ENCODE measurements at places on chromosomes 16 and 17.

GRCh38 chr17:28334171-28334570 is 1.1 kb downstream of the IFT20 start:
- no peak for DNase-seq

DNA sequence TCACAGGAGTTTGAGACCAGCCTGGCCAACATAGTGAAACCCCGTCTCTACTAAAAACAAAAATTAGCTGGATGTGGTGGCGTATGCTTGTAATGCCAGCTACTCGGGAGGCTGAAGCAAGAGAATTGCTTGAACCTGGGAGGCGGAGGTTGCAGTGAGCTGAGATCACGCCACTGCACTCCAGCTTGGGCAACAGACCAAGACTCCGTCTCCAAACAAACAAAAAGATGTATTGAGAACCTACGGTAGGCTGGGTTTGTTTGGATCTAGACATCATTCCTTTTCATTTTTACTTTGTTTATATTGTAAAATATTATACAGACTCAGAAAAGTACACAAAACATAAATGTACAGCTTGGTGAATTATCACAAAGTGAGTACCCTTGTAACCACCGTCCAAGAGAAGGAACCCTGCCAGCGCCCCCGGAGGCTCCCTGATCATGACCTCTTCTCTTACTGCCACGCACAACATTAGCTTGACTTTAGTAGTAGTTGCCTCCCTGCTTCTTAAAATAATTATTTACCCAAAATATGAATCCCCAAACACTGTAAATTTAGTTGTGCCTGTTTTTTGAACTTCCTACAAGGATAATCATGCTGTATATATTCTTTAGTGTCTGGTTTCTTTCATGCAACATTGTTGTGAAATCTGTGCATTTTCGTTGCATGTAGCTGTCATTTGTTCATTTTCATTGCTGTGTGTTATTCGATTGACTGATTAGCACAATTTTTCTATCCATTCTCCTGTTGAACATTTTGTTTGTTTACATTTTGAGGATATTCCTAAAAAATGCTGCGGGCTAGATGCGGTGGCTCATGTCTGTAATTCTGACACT is 56.5 kb downstream of the KSR1 start:
- DNase-seq, result no peak

- DNase-seq, result no peak
Measured at GRCh38 chr16:15440852-15441251, 6.5 kb downstream of the BMERB1 start.

GRCh38 chr17:66670206-66670605 is 164.7 kb upstream of the CACNG5 start:
- DNase-seq, result no peak

DNA sequence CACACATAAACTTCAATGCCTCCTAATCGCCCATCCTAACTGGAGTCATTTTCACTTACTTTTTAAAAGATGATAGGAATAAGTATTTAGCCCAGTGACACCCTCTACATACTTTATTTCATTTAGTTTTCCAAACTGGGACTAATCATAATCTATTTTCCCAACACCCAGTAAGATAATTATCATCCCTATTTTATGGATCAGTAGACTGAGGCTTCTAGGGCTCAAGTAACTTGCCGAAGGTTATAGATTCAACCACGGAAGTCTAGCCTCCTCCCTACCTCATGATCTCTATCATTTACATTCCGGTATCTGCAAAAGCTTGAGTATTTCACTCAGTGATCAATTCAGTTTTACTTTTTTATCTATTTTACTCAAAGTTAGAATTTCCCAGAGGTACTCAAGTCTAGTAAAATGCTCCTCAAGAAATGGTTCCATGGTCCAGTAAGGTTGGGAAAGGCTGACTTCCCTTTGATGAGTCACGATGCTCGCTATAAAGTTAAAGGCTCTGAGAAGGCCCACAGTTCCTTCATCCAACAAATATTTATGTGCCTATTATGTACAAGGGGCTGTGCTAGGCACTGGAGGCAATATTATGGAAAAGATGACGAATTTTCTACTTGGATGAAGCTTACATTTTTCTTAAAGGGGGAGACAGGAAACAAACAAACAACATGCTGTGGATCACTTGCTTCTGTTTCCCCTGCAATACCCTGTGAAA is 75.1 kb downstream of the TOX3 start:
- DNase-seq, result no peak

DNA sequence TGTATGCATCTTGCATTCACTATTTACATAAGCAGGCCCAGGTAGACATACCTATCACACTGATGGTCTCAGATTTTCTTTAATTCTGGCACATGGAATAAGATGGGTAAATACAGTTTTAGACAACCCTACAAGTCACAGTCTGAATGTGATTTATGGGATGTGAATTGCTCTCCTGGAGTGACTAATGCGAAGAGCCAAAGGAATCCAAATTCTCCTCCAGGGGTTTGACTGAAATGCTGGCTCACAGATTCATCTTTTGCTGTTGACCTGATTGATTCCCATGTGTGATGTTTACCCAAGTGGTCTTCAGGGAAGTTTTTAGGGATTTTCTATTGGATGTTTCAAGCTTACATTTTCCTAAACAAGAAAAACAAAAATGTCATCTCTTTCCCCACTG is 277.9 kb upstream of the MON1B start:
- DNase-seq, result no peak

DNA sequence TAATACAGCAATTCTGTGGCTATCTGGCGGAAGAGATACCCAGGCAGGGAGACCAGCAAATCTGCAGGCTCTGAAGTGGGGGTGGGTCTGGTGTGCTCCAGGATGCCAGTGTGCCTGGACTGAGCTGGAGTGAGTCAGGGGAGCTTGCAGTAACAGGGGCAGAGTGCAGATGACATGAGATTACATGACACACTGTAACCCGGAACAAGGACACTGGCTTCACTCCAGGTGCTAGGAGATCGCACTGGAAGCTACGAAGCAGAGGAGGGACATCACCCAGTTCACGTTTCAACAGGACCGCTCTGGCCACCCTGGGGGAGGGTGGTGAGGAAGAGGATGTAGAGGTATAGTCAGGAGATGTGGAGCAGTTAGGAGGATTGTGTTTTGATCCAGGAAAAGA is 475.6 kb downstream of the CDH13 start:
- DNase-seq, result no peak

GRCh38 chr16:57343221-57343620 is 15.4 kb upstream of the CCL22 start:
- no peak for DNase-seq

DNA sequence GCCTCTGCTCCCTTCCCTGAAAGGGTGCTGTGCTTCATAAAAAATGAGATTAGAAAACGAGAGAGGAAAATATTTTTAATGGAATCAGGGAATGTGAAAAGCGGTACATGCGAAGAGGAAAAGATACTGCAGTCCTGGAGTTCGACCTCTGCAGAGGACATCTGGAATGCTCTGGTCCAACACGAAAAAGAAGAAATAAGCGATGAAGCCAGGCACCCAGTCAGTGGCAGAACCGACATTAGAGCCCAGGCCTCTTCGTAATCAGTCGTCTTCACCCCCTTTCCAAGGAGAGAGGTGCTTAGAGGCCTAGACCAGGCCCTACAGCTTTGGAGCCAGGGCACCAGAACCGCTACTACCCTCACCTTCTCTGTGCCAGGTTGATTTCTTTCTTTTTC is 459 bp upstream of the MARCHF10 start:
- no peak for DNase-seq

GRCh38 chr16:82062645-82063058 is 27.6 kb downstream of the HSD17B2 start:
- no peak for DNase-seq

GRCh38 chr16:64736857-64737256 is 385.0 kb downstream of the CDH11 start:
- no peak for DNase-seq

DNA sequence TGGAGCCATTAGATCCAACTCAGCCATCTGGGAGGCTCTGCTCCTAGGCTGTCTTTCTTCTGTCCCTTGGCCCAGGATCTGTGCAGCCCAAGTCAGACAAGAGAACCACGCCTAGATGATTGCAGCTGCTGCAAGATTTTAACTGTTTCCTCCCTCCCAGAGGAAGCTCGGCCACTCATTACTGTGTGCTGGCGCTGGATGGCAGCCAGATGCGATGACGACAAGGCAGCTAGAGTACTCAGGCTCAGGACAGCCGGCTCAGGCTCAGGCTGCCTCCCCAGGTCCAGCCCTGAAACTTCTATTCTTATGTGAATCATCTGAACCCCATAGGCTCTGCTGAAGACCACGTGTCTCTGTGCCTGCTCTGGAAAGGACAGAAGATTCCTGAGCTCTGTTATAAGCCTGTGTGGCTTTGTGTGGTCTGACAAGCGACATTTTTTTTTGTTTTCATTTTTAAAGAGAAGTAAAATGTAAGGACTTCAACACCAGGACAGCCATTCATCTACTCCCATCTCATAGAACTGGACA is 32.1 kb upstream of the FBXW10B start:
- peak; percentile 66 for DNase-seq

GRCh38 chr17:38751144-38751807 is 1.3 kb upstream of the PSMB3 start:
- DNase-seq, result no peak

- DNase-seq, result no peak
Measured at GRCh38 chr17:65533852-65534457, 27.5 kb downstream of the AXIN2 start.

DNA sequence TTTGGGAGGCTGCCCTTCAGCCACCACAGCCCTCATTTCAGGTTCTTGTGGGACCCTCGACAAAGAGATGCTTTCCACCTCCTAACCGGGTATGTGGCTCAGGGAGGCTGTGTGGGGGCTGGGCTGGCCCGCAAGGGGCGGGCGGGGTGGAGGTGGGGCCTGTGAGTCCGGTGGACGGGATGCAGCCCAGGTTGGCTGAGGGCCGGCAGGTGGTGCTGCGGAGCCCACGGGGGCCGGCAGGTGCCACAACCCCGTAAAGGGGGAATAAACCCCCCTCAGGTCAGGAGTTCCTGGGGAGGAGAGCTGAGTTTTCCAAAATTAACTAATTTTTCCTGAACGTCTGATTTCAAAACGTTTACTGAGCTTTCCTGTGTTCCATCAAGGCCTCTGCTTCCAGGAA is 4.9 kb upstream of the CIAO3 start:
- no peak for DNase-seq

- peak; percentile 19 for DNase-seq
Measured at GRCh38 chr16:526181-527014, 1.1 kb upstream of the CAPN15 start.

DNA sequence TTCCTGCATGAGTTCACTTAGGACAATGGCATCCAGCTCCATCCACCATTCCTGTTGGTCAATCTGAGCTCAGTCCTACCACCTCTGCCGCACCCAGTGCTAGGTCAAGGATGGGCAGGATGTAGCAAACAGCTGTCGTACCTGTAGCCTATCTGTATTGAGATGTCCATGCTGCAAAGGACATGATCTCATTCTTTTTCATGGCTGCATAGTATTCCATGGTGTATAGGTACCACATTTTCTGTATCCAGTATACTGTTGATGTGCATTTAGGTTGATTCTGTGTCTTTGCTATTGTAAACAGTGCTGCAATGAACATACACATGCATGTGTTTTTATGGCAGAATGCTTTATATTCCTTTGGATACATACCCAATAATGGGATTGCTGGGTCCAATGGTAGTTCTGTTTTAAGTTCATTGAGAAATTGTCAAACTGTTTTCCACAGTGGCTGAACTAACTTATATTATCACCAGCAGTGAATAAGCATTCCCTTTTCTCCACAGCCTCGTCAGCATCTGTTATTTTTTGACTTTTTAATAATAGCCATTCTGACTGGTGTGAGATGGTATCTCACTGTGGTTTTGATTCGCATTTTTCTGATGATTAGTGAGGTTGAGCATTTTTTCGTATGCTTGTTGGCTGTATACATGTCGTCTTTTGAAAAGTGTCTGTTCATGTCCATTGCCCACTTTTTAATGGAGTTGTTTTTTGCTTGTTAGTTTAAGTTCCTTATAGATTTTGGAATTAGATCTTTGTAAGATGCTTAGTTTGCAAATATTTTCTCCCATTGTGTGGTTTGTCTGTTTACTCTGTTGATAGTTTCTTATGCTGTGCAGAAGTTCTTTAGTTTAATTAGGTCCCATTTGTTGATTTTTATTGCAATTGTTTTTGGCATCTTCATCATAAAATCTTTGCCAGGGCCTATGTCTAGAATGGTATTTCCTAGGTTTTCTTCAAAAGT is 7.2 kb upstream of the MRTFB start:
- DNase-seq, result no peak

DNA sequence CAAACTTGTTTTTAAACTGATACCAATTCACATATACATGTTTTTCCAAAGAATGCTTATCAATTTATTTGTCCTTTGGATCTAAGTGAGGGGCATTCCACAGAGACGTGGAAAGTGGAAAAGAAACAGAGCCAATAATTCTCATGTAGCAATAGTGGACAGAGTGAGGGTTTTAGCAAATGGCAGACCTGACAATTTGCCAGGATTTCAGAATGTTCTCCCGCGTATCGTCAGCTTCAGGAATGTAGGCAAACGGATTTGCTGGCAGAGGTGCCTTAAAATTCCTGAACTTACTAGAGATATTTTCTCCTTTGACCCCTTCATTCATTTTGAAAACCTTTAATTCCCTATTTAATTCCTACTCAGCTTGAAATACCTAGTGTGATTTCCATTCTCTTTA is 193.4 kb upstream of the CPHXL start:
- DNase-seq, result no peak

DNA sequence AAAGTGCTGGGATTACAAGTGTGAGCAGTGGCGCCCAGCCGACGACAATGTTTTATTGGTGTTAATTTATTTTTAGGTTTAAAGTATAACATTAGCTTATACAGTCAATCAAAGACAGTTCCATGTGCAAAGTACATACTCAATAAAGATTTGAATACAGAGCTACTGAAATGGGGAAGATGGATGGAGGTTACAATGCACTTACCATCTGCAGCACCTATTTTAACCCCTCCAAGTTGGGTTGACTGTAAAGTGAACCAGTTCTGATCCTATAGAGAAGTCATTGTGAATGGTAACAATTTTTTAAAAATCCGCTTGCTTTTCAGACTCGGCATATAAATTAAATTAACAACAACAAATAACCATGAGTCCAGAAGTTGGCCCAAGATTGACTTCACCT is 679 bp upstream of the PSKH1 start:
- no peak for DNase-seq

GRCh38 chr17:39968761-39969160 is 6.0 kb downstream of the GSDMA start:
- DNase-seq, result no peak

DNA sequence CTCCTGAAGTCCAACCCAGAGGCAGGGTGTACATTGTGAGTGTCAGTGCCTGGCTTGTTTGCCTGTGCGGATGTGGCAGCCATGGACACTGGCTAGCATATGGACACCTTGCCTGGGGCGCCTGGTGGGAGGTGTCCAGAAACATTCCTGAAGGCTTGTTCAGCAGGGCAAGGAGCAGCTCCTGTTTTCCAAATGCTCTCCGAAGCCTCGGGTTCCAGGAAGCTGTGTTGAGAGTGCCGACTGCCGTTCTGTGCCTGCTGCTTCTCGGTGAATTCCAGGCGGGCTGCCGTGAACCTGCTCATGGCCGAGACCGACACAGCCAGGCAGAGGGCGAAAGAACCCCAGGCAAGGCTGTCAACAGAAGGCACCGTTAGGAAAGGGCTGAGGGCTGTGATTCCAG is 10.9 kb upstream of the DHRS7C start:
- no peak for DNase-seq

- no peak for DNase-seq
Measured at GRCh38 chr16:88472069-88472468, 19.0 kb downstream of the ZFPM1 start.

GRCh38 chr17:69050999-69051775 is 9.5 kb downstream of the ABCA9 start:
- no peak for DNase-seq
